ENCODE measurements at places on chromosomes 3 and 15.

DNA sequence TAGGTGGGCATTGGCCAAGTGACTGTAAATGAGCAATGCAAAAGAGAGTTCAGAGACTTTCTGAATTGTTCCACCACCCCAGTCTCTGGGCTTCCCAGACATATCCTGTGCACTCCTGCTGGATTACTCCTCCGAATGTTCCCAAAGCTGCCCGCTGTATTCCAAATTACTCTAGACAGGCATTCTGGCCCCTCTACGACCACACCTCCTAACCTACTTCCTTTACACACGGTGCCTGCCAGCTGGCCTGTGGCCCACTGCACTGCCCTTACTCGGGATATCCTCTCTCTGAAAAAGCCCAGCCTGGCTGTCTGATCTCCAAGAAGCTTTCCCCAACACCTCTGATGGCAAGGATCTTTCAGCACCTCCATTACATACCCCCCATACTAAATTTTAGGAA lies 66.6 kb downstream of the DUT start:
- no peak for DNase-seq

DNA sequence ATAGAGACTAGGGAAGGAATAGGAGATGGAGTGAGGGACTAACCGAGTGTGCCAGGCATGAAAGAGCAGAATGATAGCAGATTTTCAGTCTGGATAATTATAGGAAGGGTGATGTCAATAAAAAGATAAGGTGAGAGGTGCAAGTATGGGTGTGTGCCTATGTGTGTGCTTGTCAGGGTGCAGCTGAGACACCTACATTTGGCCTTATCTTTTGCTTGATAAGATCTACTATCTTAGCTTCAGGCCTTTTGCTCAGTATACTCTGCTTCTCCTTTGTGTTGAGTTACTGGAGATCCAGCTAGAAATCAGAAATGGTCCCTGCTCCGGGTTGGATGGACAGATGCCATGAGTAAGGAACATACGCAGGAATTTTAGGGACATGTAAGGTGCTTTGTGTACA lies 17.4 kb downstream of the ARL14 start:
- no peak for DNase-seq

- no peak for DNase-seq
These were observed 2.5 kb upstream of the MST1R start for GRCh38 chr3:49906073-49906743.

GRCh38 chr3:130378677-130379191 lies 33.3 kb downstream of the COL6A5 start:
- no peak for DNase-seq

GRCh38 chr3:50428007-50428633 lies 68.8 kb upstream of the TMEM115 start:
- DNase-seq: no peak

- no peak for DNase-seq
These were observed 463.9 kb downstream of the EPHA3 start for GRCh38 chr3:89571298-89571697.
